ENCODE measurements at places on chromosomes 13 and 19.
A peak's percentile ranks its signal among the peaks of the same experiment; 100 is the strongest.

- DNase-seq: no peak
Measured at GRCh38 chr13:75415171-75415570, 66.8 kb downstream of the TBC1D4 start.

GRCh38 chr13:24693862-24694471 lies 13.8 kb downstream of the ATP12A start:
- DNase-seq: peak; percentile 48

DNA sequence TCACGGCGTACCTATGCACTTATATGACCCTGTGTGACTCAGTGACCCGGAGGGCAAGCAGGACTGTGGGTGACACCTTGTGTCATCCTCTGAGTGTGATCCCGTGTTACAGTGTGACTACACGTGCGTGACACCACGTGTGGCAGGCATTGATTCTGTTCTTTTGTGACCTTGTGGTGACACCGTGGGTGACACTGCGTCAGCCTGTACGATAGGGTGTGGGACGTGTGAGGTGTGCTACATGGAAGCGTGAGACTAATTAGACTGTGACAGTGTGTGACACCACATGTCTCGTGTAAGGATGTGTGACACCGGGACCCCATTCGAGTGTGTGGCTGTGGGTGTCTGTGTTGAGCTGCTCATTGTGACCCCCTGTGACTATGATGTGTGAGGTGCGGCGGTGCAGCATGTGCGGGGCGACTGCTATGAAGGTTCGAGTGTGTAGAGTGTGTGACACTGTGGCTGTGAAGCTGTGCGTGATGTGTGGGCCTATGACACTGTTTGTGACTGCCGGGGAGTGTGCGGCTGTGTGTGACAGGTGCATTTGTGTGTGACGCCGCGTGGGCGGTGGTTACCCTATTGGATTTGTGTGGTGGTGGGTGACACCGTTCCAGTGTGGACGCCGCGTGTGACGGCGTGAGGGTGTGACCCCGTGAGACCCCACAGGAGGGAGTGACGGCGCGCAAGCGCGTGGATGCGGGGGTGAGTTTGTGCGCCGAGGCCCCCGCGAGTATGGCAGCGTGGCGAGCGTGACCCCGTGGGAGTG lies 399 bp upstream of the SPTBN4 start:
- peak; percentile 40 for DNase-seq

DNA sequence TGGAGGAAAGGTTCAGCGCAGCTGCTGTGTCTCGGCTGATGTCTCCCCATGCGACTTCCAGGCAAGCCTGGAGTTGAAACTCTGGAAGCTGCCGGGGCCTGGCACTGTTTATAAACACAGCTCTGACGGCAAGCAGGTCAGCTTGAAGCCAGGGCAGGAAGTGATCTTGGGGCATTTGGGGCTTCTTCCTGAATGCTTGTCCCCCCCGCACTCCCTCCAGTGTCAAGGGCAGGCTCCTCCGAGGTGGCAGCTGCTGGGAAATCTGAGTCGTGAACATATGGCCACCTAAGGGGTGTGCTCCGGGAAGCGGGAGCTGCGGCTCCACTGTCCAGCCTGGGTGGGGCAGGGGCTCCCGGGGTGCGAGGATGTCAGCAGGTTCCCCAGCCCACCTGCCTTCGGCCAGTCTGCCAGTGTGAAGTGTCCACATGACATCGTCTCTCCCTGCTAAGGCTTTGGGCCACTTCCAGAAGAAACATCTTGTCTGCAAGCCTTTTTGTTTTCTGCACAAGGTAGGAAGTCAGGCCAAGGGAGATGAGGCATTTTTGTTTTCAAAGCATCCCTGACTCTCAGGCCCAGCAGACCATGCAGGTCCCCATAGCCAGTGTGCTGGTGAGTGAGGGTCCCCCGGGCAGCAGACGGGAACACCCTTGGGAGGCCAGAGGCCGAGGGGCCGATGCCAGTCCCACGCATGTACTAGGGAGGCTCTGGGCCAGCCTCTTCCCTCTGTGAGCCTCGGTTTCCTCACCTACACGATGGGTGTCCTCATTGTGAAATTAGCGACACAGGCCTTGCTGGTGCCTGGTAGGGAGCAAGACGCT lies 2.7 kb downstream of the PIAS4 start:
- peak; percentile 57 for DNase-seq

- DNase-seq: no peak
Measured at GRCh38 chr13:19591864-19592263, 30.5 kb upstream of the TPTE2 start.
